Nasal cavity respiratory epithelium epithelial cell of viscerocranial mucosa (primary cell): ENCODE measurements at places on chromosomes 6 and 20. TPM values are rescaled to one million over a fixed set of nuclear protein-coding genes. Genes with fewer than 3 reads are reported as not detected.

The HS3ST5 gene
- total RNA-seq = not detected in 2 replicates

The SRMS gene
- 0.14 and 0.34 TPM in 2 replicates for total RNA-seq

The CLPSL2 gene
- not detected in 2 replicates for total RNA-seq

The NT5E gene
- total RNA-seq = 23.8 and 74.5 TPM in 2 replicates

The SLC25A27 gene
- total RNA-seq = 5.1 and 11.7 TPM in 2 replicates

The MOCS3 gene
- 9.9 and 11.2 TPM in 2 replicates for total RNA-seq

The FAM83B gene
- 82.4 and 98.1 TPM in 2 replicates for total RNA-seq

The LIN28B gene
- total RNA-seq = not detected in 2 replicates

The TRIM26 gene
- 42.4 and 71.5 TPM in 2 replicates for total RNA-seq

The PPP1R3G gene
- 0.34 and 0.93 TPM in 2 replicates for total RNA-seq

The ADGRF1 gene
- total RNA-seq = 4.7 and 8.9 TPM in 2 replicates

The PKIB gene
- total RNA-seq = 2.4 and 3.3 TPM in 2 replicates

The SLC17A9 gene
- 0.28 TPM in 1 of 2 replicates, not detected in the other for total RNA-seq

The PCK1 gene
- total RNA-seq = not detected in 2 replicates

The CBLN4 gene
- total RNA-seq = not detected in 2 replicates

The RNF144B gene
- 142 and 179 TPM in 2 replicates for total RNA-seq

The LTA gene
- not detected in 2 replicates for total RNA-seq

The SAMD10 gene
- 2.7 and 4.8 TPM in 2 replicates for total RNA-seq

The BMP2 gene
- 12.0 and 14.4 TPM in 2 replicates for total RNA-seq

The CTAGE9 gene
- not detected in 2 replicates for total RNA-seq

The ID4 gene
- 1.6 and 13.3 TPM in 2 replicates for total RNA-seq

The C2 gene
- 0.71 and 1.0 TPM in 2 replicates for total RNA-seq

The SLC22A1 gene
- 0.34 and 0.78 TPM in 2 replicates for total RNA-seq

The TFAP2C gene
- total RNA-seq = 8.2 and 10.3 TPM in 2 replicates

The SPDEF gene
- total RNA-seq = 1.4 and 2.1 TPM in 2 replicates

The KIFC1 gene
- total RNA-seq = 0.21 and 0.68 TPM in 2 replicates

The C20orf144 gene
- total RNA-seq = under 0.01 TPM in 1 of 2 replicates, not detected in the other

The CAP2 gene
- total RNA-seq = 2.7 and 4.9 TPM in 2 replicates

The PPIL6 gene
- total RNA-seq = 8.6 and 21.2 TPM in 2 replicates

The OLIG3 gene
- not detected in 2 replicates for total RNA-seq

The PERP gene
- total RNA-seq = 269 and 452 TPM in 2 replicates

The SNRNP48 gene
- total RNA-seq = 9.9 and 10.0 TPM in 2 replicates

The BANF2 gene
- not detected in 2 replicates for total RNA-seq

The TNNC2 gene
- total RNA-seq = not detected in 2 replicates

The TBPL1 gene
- total RNA-seq = 15.4 and 25.8 TPM in 2 replicates

The KHDRBS2 gene
- total RNA-seq = not detected in 2 replicates

The COL19A1 gene
- under 0.01 TPM in 1 of 2 replicates, not detected in the other for total RNA-seq

The SAMD3 gene
- not detected in 2 replicates for total RNA-seq

The TMEM217 gene
- 0.68 and 1.5 TPM in 2 replicates for total RNA-seq

The OXT gene
- not detected in 2 replicates for total RNA-seq

The SNX9 gene
- 24.9 and 34.8 TPM in 2 replicates for total RNA-seq

The PHACTR3 gene
- 1.9 and 2.1 TPM in 2 replicates for total RNA-seq

The GID8 gene
- 59.8 and 62.5 TPM in 2 replicates for total RNA-seq

The VTA1 gene
- 44.8 and 71.2 TPM in 2 replicates for total RNA-seq

The FARS2 gene
- total RNA-seq = 17.8 and 27.3 TPM in 2 replicates

The POM121L2 gene
- under 0.01 TPM in 1 of 2 replicates, not detected in the other for total RNA-seq

The LTB gene
- total RNA-seq = not detected in 2 replicates

The CCDC170 gene
- under 0.01 and 0.07 TPM in 2 replicates for total RNA-seq

The CST5 gene
- total RNA-seq = not detected in 2 replicates

The CDC40 gene
- total RNA-seq = 17.4 and 26.2 TPM in 2 replicates

The MAPK13 gene
- 55.0 and 86.6 TPM in 2 replicates for total RNA-seq

The SOX18 gene
- not detected in 2 replicates for total RNA-seq

The BAG2 gene
- total RNA-seq = 3.8 and 5.1 TPM in 2 replicates

The CALHM4 gene
- total RNA-seq = not detected in 2 replicates

The NKX2-4 gene
- total RNA-seq = not detected in 2 replicates

The PET117 gene
- total RNA-seq = 12.0 and 20.1 TPM in 2 replicates

The CPXM1 gene
- not detected in 2 replicates for total RNA-seq
